ENCODE measurements at places on chromosomes 7 and 10. TPM values are rescaled to one million over a fixed set of nuclear protein-coding genes. Genes with fewer than 3 reads are reported as not detected.

KAZALD1 gene
- 1.0 TPM for total RNA-seq

AGK gene
- 18.6 TPM for total RNA-seq

NPFFR1 gene
- total RNA-seq: not detected

ALOX5 gene
- total RNA-seq: 24.9 TPM

NAT16 gene
- total RNA-seq: not detected

ZNF438 gene
- total RNA-seq: 11.1 TPM

AUTS2 gene
- 41.9 TPM for total RNA-seq

JCAD gene
- total RNA-seq: 42.4 TPM

RP9 gene
- 11.2 TPM for total RNA-seq

BRI3 gene
- 45.4 TPM for total RNA-seq

ARPC1A gene
- 83.1 TPM for total RNA-seq

CARD11 gene
- 2.0 TPM for total RNA-seq

TAF5 gene
- 2.3 TPM for total RNA-seq

TSPAN14 gene
- 45.3 TPM for total RNA-seq

CASP7 gene
- 11.2 TPM for total RNA-seq

CNTNAP2 gene
- 2.2 TPM for total RNA-seq

ETV1 gene
- 16.4 TPM for total RNA-seq

OR2F2 gene
- total RNA-seq: not detected

TM9SF3 gene
- 90.8 TPM for total RNA-seq

FZD8 gene
- 5.4 TPM for total RNA-seq

ABCB1 gene
- total RNA-seq: 7.6 TPM

DMBT1 gene
- 0.63 TPM for total RNA-seq

ZNF853 gene
- 13.7 TPM for total RNA-seq

SYPL1 gene
- 135 TPM for total RNA-seq

DDC gene
- not detected for total RNA-seq

MMP21 gene
- total RNA-seq: not detected

CALML3 gene
- total RNA-seq: not detected

OR2A42 gene
- 0.19 TPM for total RNA-seq

CBX3 gene
- 57.0 TPM for total RNA-seq

NPTX2 gene
- 28.3 TPM for total RNA-seq

SFRP4 gene
- 4.6 TPM for total RNA-seq

LBX1 gene
- not detected for total RNA-seq

CFAP43 gene
- total RNA-seq: 0.17 TPM

RADIL gene
- 12.1 TPM for total RNA-seq

LRMDA gene
- total RNA-seq: 14.3 TPM
